Stimulated activated CD8-positive, alpha-beta memory T cell treated with anti-CD3 and anti-CD28 coated beads, Interleukin-7, amount 100 ng/mL, for 24 hours (primary cell): ENCODE measurements at places on chromosomes 3 and 15.

GRCh38 chr3:169657351-169658124 is 6.0 kb downstream of the MECOM start:
- DNase-seq, result no peak

GRCh38 chr3:172190980-172191379 is 151.6 kb downstream of the FNDC3B start:
- no peak for DNase-seq

- DNase-seq, result no peak
These were observed 835.3 kb upstream of the CFAP20DC start for GRCh38 chr3:59885101-59885500.

GRCh38 chr15:48914717-48915116 is 36.8 kb downstream of the EID1 start:
- DNase-seq, result no peak

GRCh38 chr3:123508178-123508577 is 59.3 kb upstream of the ADCY5 start:
- no peak for DNase-seq

GRCh38 chr15:26438718-26439117 is 334.1 kb downstream of the GABRB3 start:
- DNase-seq, result no peak

DNA sequence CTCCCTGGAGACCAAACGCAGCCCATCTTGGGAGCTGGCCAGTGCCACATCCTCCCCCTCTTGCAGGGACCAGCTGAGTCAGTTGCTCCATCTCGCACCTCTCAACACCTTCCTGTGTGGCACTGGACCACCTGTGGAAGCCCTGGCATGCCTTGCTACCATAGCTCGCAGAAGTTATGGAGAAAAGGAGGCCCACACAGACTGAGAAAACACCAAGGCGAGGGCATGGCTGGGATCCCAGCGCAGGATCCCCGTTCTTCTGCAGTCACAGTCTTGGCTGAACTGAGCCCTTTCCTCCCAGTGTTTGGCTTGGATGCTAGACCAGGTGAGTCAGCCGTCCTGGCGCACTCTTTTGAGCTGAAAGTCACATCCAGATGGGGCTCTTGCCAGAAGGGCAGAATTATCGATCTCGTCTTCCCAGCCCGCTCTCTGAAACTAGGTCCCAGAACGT is 46.9 kb downstream of the CHRD start:
- DNase-seq, result no peak

- DNase-seq, result no peak
These were observed 123.5 kb upstream of the IL12A start for GRCh38 chr3:159865041-159865579.

GRCh38 chr3:160129459-160130061 is 95.7 kb upstream of the C3orf80 start:
- no peak for DNase-seq

- DNase-seq, result no peak
These were observed 2.7 kb upstream of the UBL7 start for GRCh38 chr15:74463634-74464033.

DNA sequence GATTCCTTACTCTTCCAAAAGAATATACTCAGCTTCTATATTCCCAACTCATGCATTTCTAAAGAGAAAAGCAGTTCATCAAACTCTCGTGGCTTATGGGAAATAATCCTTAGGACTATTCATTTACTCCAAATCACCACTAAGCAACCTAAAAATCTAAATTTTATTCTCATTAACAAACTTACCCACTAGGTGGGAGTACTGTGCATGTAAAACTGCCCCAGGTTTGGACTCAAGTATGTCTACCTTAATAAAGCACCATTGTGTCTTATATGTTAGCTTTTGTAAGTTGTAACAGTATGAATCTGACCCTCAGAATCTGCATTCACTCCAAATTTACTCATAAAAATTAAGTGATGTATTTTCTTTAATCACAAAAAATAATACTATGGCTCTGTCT is 25.3 kb downstream of the RAD18 start:
- no peak for DNase-seq

DNA sequence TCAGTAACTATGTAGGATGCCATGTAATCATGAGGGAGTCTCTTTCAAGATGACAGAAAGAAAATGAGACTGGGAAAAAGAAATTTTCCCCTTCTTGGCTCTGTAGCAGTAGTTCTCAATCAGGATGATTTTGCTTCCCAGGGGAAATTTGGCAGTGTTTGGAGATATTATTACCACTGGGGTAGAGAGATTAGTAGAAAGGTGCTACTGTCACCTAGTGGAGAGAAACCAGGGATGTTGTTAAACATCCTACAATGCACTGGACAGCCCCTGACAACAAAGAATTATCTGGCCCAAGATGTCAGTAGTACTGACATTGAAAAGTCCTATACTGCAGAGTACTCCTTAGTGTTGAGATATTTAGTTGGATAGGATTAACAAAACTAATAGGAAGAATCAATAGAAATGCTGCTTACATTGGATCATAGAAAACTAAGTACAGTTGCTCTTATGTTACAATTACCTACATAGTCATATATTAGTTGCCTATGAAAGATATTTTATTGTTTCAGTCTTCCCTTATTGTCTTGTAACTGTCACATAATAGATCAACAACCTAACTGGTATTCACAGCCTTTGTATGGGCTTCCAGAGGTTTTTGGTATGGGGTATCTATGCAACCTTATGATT is 433.3 kb downstream of the RAP2B start:
- no peak for DNase-seq

GRCh38 chr3:123296836-123297626 is 95.3 kb downstream of the SEC22A start:
- no peak for DNase-seq

DNA sequence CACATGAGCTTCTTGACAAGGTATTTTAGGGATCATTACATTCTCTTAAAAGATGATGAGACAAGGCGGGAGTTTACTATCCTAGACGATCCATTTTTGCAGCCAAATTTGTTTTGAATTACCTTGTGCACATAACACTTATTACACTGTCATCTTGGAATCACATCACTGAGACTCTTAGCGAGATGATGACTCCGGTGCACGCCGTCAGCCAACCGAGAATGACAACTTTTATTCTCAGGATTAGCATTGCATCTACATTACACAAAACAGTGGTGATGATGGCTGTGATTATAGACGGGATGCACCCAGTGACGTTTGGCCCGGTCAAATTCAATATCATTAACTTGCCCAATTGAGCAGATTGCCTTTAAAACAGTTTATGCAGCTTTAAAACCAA is 216.1 kb downstream of the PDZRN3 start:
- no peak for DNase-seq

DNA sequence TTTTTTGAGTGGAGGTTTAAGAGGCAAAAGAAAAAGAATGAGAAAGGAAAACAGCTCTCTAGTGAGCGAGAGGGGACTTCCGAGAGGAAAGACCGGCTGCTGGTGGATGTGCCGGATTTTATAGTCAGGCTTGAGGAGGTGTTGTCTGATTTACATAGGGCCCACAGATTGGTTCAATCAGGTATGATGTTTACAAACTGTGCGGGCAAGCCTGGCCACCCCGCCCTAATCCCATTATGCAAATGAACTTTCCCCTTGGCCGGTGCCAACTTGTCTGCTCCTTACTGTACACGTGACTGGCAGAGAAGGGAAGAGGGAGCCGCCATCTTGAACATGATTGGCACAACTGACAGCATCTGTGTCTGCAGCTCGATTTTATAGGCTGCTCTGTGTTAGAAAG is 44.7 kb downstream of the FAM43A start:
- no peak for DNase-seq

DNA sequence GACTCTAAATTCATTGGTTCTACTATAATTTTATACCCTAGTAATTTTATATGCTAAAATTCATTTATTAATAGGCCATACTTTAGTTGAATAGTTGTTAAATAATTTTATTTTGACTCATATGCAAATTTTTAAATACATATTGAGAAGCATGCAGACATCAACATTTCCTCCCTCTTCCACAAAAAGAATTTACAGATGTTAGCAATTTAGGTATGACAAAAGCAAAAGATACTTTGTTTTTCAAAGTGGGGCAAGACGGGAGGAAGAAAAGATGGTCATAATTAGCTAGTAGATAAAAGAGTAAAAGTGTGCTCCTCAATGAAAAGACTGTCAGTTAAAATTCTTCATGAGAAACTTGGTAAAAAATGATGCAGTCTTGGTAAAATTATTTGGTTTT is 148.9 kb upstream of the TSPAN3 start:
- no peak for DNase-seq

GRCh38 chr15:92012368-92012629 is 158.8 kb downstream of the SLCO3A1 start:
- DNase-seq, result no peak

- no peak for DNase-seq
These were observed 155.4 kb upstream of the TPM1 start for GRCh38 chr15:62887113-62887570.

DNA sequence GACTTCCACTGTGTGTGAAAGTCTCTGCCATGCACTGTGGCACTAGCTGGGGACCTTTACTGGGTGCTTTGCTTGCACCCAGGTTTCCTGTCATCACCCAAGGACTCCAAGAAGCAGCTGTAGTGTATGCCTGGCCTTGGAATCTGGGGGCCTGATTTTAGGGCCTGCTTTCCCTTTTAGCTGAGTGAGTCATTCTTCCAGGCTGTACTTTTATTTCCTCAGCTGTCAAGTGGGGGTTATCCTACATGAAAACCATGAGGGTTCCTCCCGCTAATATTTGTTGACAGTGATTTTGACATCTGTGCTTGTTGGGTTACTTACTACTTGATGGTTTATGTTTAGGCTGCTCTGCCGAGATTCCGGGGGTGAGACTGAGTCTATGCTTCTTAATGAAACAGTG is 18.5 kb downstream of the GORASP1 start:
- DNase-seq, result no peak

DNA sequence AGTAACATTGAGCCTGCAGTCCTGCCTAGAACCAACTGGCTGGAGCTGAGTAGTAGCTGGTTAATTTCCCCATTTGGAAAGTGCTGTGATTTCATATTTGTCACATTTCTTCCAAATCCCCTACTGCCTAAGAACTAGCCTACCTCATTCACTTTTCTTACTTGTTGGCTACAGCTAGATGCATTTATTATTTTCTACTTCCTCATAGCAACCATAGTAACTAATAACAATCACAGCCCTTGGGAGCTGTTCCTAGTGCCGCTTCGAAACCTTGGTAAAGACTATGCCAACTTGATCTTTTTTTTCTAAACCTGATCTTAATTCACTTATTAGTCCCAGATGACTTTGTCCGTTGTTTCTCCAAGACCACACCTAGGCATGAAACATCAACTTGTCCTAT is 240.3 kb downstream of the FGF12 start:
- no peak for DNase-seq

DNA sequence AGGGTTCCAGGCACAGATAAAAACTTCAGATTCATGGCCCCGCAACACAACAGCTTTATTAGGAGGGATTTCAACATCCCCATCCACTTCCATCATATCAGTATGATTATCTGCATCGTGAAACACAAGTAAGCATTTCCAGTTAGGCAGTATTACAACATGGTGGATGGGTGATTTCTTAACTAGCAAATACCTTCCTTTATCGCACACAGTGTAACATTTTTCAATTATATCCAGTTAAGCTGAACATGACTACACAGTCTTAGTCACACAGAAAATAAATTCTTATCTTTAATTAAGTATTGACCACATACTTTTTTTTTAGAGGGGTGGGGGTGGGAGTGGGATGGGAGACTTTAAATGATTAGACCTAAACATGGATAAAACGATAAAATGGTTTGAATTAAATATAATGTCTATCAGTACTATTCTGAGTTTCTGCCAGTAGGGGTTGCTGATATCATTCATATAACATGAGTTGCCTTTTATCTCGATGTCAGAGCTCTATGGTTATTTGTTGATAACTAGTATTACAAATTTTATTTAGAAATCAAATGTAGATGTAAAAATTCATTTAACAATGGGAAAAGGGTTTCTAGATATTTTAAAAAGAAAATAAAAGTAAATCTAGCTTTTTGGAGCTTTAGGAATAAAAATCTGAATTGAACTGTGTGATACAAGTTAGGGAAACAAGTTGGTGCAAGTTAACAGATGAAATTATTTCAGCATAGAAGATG is 146.6 kb downstream of the TBL1XR1 start:
- no peak for DNase-seq

- DNase-seq, result no peak
These were observed 126.5 kb downstream of the ZNF385D start for GRCh38 chr3:21624524-21624923.

DNA sequence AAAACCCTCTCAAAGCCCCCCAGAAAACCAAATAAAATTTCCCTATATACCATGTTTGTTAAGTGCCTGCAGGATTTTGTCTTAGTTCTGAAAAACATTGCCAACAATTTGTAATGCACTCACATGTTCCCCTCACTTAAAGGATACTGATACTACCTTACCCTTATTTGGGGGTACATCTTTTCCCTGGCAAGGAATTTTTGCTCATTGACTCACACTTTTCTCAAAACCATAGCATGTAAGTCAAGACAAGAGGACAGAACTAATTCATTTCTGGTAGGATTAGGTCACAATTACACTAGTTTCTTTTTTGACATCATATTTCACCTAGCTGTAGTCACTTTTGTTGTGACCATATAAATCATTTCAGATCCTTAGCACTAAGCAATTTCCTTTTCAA is 222.2 kb downstream of the THRB start:
- no peak for DNase-seq

DNA sequence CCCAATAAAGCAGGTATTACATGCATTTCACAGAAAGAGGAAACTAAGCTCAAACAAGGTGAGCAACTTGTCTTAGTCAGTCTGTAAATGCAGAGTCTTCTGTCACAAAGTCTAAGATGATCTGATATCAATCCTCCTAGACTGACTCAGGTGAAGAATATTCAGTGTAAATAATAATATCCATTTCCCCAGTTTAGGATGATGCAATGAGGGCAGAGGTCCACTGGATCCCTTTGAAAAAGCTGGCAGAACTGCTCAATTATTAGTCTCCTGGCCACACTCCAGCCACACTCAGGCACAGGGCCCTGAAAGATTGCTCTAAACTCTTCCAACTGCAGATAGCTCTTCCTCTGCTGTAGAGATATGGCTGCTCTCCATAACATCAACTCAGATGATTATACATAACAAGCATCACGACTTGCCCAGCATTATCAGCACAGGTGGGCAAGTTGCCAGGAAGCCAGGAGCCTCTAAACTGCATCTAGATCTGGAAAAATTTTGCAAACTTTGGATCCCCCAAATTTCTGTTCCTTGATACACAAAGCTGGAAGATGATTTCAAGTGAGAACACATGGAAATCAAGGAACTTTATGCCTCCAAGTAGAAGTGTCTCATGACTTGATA is 129.8 kb upstream of the CPNE4 start:
- DNase-seq, result no peak

DNA sequence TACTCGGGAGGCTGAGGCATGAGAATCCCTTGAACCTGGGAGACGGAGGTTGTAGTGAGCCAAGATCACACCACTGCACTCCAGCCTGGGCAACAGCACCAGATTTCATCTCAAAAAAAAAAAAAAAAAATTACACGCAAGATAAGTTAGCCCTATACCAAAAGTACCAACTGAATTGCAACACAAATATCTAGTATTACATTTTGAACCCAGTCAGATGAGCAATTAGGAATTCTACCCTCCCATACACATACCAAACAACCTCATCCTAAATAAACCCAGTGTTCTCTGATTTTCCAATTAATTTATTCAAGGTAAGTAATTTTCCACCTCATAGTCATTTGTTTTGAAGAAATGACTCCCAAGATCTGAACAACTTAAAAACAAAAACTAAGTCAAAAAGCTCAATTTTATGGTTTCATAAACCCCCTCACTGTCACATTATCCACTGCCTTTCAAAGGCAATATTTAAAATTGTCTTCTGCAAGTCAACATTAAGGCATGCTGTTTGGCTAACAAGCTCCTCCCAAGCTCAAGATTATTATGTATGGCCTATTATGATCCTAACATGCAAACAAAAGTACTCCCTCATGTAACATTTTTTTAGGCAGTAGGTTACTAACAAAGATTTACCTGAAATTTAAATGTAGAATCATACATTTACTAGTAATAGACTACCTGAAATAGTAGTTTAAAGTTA is 4.5 kb downstream of the RAF1 start:
- DNase-seq, result no peak
